AML-193 (cell line): ENCODE measurements at places on chromosomes 2 and 18.

GRCh38 chr18:24976502-24976901 is 375.5 kb downstream of the ZNF521 start:
- DNase-seq = no peak

DNA sequence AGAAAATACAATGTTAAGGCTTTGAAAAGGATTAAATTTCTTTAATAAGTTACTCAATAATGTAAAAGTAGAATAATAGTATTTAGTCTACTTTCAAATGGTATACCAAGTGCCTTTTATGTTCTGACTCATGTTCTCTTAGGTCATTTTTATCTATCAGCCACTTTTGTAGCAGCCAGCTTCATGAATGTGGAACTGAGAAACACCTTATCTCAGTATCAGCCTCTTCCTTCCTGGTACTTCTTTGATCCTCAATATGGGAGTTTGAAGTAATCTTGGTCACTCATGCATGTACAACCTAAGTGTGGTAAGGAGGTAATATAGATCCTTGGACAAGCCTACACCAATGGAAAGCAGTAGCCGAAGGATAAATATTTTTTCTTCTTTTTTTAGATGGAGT is 180.4 kb upstream of the NRXN1 start:
- no peak for DNase-seq

- no peak for DNase-seq
These were observed 182.5 kb downstream of the TMX3 start for GRCh38 chr18:68532328-68532885.

DNA sequence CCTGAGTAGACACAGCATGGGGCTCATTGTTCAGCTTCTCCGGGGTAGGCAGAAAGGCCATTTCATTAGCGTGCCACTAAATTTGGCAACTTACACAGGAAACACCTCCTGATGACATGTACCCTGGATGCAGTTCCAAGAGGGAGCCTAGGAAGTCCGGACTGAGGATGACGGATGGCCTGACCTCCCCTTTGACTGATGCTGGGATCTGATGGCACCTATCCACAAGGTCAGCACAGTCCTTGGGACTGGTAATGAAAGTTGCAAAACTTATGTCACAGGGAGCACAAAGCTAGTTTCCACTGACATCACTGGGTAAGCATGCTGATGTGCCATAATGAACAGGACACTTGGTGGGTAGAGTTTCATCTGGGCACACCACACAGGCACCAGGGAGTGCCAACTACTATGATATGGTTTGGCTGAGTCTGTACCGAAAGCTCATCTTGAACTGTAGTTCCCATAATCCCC is 126.7 kb upstream of the ARL4C start:
- no peak for DNase-seq

DNA sequence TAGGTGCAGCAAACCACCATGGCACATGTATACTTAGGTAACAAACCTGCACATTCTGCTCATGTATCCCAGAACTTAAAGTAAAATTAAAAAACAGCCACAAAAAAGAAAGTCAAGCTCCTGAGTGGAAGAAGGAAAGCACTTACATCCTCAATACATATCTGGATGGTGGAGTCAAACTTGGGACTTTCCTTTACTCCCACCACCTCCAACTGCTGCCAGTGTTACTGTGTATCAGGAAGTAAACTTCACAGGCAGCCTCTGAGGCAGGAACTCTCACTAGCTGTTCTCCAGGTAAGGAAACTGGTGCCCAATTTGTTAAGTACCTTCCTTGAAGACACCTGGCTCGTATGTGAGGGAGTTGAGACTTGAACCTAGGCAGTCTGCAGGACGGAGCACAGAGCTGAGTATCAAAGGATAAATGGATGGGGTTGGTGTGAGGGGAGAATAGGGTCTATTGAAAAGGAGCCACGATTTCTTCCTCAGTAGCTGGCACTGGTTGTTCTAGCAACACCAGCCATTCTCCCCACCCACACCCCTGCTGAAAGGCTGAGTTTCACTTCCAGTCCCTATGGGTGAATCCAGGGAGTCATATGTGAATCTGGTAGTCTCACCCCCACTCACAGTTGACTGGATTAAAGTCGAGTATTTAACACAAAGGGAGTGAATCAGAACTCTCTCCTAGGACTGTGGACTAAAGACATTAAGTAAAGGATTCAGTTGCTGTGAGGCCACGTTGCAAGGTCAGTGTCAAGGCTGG is 50.0 kb upstream of the GPR39 start:
- DNase-seq = no peak

DNA sequence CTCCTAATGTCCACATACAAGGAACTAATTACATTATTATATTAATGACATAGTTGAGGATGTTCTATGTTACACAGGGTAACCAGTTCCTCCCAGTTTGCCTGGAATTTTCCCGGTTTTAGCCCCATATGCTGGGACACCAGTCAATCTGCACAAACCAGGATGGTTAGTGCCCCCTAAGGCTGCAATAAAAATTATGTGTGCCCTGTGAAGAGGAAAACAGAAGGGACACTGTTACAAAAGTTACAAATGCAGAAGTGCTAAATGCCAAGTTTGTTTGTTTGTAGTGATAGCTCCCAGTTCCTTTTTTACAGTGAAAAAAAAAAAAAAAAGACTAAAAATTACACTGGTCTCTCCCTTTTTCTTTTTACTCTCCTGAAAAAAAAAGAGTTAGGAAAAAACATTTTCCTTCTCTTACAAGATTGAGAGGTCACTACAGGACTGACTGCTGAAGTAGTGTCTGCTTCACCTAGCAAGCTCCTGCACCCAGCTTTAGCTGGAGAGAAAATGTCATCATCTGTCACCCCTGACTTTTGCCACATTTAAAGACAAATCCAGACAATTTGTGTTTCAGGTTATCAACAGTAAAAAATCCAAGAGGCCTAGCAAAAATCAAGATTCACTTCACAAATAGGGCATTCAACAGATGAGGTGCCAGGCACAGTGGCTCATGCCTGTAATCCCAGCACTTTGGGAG is 3.2 kb downstream of the ANKRD44 start:
- peak; percentile 80 for DNase-seq
